CD4-positive, alpha-beta memory T cell (primary cell): ENCODE measurements at places on chromosomes 7 and 10.

GRCh38 chr7:87226495-87226894 lies 7.0 kb upstream of the TMEM243 start:
- DNase-seq, result no peak

DNA sequence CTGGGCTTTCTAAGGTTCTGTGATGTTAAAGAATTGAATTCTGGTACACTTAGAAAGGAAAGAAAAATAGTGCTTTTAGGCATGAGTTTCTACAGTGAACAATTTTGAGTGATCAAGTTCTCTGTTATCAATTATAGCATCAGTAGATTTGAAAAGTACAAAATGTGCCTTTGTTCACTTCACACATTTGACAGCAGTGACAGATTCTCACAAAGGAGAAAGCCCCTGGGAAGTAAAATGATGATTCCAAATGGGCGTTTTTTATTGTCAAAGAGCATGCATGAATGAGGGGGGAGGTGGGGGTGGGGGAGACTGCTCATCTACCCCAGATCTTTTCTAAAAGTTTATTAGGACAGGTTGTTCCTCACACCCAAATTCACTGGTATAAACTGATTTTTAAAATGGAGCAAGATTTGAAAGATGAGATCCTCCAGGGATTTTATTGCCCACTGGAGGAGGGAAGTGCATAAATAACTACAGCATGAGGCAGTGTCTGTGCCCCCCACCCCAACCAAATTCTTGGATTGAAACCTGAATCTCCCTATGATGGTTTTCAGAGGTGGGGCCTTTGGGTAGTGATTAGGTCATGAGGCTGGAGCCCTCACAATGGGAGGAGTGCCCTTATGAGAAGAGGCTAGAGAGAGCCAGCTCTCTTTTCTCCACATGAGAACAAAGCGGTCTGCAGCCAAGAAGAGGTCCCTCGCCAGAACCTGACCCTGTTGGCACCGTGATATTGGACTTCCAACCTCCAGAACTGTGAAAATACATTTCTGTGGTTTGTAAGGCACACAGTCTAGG lies 79.5 kb downstream of the AOAH start:
- DNase-seq, result no peak

DNA sequence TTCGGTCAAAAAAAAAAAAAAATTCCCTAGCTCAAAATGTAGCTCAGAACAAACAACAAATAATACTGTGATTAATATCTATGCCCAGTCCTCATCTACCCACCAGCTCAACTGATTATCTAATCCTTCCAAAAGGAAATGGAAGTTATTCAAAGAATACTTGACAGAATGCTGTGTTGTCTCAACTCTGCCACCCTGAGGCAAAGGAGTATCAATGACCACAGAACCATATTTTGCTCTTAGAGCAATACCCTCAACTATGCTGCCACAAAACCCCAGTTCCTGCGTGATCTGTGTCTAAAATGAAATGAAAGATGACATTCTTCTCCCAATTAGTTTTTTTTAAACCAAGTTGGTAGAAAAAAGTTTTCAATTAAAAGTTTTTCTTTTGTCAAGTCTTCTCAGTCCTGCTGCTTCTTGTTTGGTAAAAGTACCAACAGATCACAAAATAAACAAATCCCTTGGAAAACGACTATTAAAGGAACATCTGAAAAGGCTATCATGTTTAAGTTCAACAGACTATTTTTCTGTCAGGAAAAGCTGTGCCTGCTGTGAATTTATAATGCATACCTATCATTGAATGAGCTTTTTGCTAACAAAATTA lies 21.6 kb downstream of the RBM28 start:
- DNase-seq, result peak; percentile 10

GRCh38 chr7:22758576-22758975 lies 31.6 kb downstream of the IL6 start:
- no peak for DNase-seq

GRCh38 chr7:131203291-131203976 lies 124.2 kb upstream of the MKLN1 start:
- no peak for DNase-seq

DNA sequence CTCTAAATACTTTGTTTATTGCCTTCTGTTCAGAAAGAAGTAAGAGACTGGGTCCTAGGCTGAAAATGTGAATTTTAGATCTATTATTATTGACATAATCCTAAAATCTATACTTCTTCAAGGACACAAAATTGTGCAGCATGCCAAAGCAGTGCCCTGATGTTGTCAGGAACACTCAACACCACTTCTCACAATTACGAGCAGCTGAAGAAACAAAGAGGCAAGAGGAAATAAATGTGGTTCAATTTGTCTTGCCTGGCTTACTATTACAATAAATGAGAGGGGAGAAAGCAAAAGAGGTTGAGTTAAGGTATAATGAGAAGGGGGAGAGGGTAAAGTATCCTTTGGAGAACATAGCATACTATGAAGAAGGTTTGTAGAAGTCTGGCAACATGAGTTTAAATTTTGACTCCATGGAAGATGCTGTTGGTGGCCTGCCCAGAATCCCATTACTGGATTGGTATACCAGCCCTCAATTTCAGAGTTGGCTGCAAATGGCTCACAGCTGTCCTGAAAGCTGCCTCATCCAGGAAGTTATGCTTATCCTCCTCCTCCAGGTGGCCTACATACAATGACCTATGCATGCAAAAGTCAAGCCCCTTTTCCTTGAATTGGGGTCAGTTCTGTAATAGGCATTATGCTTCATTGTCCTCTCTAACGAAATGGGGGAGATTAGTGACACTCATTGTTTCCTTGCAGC lies 274.6 kb upstream of the SMIM30 start:
- no peak for DNase-seq

- DNase-seq, result no peak
Measured at GRCh38 chr7:35617041-35617440, 77.9 kb downstream of the HERPUD2 start.

DNA sequence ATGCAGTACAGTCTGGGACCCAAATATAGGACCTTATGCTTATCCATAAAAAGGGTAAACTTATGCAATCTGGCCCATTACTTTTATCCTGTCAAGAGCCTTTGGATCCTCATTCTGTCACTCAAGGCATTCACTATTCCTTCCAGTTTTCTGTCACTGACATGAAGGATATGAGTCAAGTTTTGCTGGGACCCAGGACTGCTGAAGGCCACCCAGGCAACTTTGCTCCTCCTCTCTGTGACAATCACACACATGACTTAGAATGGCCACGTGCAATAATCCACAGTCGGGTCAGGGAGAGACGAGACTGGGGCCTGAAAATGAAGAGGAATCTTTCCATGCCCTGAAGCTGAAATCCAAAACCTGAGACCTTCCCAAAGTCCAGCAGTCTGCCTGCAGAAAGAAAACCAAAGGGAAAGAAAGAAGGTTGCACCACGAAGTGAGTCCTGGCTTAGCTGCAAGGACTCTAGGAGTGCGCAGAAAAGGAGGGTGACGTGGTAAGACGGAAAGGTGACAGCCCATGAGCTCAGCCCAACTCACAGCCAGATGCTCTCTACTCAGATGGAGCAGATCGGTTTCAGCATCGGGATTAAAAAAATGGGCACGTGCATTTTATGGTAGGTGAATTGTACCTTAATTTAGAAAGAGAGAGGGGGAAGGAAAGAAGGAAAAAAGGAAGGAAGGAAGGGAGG lies 67.2 kb downstream of the VOPP1 start:
- no peak for DNase-seq

GRCh38 chr7:130989101-130989795 lies 255.2 kb upstream of the KLF14 start:
- peak; percentile 62 for DNase-seq

- no peak for DNase-seq
Measured at GRCh38 chr7:1408466-1408865, 50.8 kb downstream of the MICALL2 start.

DNA sequence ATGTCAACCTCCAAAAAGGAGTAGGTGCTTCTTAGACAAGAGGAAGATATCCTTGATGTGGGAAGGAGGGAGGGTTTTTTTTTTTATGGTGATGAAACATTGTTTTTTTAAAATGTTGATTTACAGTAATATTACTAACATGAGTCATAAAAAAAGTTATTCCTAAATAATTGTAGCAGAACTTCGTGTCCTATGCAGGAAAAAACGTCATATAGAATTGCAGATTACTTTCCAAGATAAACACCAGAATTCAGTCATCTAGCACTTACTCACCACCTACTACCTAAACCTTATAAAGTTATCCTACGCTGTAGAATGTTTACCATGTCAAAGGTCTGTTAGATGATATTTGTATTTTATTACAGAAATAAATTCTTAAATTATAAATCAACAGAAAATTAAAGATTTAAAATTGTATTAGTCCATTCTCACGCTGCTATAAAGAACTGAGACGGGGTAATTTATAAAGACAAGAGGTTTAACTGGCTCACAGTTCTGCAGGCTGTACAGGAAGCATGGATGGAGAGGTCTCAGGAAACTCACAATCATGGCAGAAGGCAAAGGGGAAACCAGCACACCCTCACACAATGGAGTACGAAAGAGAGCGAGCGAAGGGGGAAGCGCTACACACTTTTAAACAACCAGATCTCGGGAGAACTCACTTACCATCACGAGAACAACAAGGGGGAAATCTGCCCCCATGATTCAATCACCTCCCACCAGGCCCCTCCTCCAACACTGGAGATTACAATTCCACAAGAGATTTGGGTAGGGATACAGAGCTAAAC lies 105.2 kb upstream of the NEBL start:
- DNase-seq, result no peak

DNA sequence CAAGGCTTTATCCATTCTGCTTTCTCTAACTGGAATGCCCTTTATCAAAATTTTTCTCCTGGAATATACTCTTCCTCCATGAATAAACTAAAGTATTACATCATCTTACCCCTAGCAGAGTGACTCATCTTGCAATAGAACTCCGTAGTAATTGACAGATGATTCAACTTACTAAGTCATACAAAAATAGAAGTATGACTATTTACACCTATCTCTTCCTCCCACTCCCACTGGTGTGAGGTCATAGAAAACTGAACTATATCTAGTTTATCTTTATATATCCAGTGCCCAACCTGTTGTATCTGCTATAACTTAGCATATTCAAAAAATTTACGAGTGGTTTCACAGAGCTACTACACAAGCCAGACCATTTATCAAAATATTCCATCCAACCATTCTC lies 26.1 kb downstream of the ABCB1 start:
- no peak for DNase-seq

DNA sequence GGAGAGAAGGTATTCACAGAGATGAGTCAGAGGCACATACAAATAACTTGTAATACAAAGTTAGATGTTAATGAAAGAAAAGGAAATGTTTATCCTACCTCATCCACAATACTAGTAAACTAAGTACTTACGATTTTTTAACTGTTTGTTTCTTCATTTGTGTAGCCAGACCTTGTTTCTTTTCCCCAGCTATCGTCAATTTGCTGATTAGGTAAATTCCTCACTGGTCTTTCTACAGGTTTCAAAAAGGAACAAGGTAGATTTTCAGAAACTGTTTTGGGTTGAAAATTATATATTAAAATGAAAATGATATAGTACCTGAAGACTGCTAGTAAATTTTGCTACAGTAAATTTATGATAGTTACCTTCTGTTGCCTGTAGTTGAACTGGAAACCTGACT lies 56.6 kb downstream of the PON1 start:
- DNase-seq, result no peak

- DNase-seq, result no peak
Measured at GRCh38 chr7:76233538-76234281, 32.0 kb downstream of the SRRM3 start.

- no peak for DNase-seq
Measured at GRCh38 chr7:92137557-92137956, 3.3 kb upstream of the CYP51A1 start.

GRCh38 chr7:73622909-73623797 lies 1.2 kb downstream of the MLXIPL start:
- DNase-seq, result no peak

- DNase-seq, result no peak
Measured at GRCh38 chr10:42987575-42987974, 89.3 kb upstream of the RET start.

DNA sequence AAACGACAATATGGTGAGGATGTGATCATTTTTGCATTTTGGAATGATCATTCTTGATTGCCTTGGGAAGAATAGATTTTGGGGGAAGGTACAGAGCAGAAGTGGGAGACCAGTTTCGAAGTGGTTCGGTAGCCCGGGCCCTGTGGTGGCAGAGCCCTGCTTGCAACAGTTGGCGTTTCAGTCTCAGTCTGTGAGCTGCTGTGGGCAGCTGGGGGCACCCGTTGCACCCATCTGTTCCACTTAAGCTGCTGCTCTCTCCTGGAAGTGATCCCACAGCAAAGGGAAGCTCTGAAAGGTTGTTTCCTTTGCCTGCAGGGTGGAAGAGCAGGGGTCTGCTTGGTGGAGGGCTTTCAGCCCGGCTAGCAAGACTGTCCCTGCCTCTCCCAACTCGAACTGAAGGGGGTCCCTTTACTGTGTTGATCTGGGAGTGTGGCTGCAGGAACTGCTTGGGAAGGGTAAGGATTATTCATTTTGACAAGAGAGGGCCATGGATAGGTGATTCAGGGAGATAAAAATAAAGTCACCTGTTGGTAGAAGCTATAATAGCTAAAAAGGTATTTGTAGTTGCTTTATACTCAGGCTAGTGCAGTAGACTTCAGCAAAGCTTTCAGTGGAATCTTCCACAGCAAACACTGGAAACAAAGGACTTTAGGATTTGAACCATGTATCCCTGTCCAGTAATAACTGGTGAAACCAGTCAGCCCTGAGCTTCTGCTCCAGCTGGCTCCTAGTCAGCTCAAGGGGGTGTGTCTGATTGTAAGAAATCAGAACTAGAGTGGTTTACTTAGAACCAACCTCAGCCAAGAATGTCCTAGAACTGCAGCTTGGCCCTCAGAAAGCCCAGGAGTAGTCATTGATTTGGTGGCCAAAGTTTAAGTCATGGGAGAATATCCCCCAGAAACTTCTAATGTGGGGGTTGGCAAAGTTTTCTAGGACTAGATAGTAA lies 53.1 kb upstream of the PDCD4 start:
- DNase-seq, result no peak

GRCh38 chr7:38244516-38244915 lies 28.9 kb downstream of the TARP start:
- no peak for DNase-seq

DNA sequence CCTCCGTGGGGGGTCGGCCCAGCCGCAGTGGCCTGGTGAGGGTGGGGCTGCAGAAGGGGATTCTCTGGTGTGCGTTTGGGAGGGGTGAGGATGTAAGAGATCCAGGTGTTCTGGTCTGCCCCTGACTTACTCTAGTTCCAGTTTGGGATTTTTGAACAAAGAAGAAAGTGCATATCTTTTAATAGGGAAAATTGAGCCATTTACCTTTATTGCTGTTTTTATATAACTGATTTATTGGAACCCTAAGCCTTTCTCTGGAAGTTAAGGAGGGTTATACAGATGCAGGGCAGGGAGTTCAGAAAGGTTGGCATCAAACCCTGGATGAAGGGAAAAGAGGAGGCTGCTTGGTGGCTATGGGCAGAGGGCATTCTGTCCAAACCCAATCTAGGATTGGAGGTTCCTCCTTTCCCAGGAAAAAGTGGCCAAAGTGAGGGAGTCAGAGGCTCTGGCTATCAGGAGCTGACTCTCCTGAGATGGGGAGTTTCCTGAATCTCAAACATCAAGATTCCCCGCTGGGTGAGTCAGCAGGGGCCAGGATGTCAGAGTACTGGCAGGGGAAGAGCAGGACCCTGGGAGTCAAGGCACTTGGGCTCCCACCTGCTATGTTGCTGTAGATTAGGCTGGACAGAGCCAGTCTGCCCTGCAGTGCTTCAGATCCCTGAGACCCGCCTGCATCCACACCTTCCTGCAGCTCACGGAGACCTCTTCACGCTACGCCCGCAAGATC lies 67.5 kb downstream of the CLIP2 start:
- no peak for DNase-seq
